ENCODE measurements at places on chromosomes 12 and 14. TPM values are rescaled to one million over a fixed set of nuclear protein-coding genes. Genes with fewer than 3 reads are reported as not detected.

XRCC3 gene
- total RNA-seq, result 2.7 TPM

SLC25A21 gene
- 0.89 TPM for total RNA-seq

KRT78 gene
- total RNA-seq, result not detected

LHX5 gene
- not detected for total RNA-seq

KLRK1 gene
- total RNA-seq, result not detected

GPR132 gene
- 1.3 TPM for total RNA-seq
